ENCODE measurements at places on chromosomes 1 and 21.

- DNase-seq, result peak; percentile 25
These were observed 6.3 kb downstream of the ZBTB8B start for GRCh38 chr1:32470991-32471694.

DNA sequence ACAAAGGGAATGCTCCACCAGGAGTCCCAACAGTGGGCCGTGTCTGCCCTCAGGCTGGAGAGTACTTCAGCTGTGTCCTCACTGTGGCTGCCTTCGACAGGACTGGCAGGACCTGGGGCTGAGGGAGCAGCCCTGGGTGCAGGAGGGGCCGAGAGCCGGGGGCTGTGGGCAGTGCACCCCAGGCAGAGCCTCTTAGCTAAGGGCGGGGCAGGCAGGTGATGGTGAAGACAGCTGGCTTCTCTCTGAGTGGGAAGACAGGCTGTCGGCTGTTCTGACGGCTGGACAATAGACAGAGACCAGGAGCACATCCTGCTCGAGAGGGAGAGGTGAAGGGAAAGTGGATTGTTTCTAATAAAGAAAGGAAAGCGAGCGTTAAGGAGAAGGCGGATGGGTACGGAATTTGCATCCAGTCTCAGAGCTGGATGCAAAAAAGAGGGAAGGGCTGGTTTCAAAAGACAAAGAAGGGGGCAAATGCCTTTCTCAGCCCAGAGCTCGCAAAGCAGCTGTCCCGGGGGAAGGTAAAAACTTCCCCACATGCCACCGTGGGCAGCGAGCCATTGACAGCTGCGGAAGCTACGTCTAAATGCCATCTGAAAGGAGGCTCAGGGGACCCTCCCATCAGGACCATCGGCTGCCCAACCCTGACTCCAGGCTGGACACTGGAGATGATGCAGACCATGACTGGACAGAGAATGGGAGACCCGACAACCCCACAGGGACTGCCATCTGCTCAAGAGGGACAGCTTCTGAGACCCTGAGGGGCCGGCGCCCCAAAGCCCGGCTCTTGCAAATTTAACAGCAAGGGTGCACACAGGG is 92.0 kb downstream of the STUM start:
- no peak for DNase-seq

- DNase-seq, result no peak
These were observed 91.6 kb upstream of the UBE2U start for GRCh38 chr1:64111787-64112186.

DNA sequence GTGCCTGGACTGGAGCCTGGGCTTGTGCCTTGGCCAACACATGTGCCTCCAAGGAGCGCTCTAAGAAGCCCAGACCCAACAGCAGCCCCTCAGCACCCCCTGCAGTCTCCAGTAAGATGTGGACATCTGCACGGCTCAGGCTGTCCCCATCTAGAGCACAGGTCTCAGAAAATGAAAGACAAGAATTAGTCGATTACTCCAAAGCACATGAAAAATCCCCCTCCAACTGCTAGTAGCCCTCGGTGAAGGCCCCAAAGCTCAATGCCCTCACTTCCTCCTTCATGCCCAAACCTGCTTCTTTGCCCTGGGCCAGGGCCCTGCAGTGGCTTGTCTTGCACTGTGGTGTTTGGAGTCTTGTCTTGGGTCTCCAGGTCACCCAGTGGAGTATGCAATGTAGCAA is 21.9 kb upstream of the ERO1B start:
- DNase-seq, result no peak

- DNase-seq, result peak; percentile 24
These were observed 1.2 kb downstream of the SH2D5 start for GRCh38 chr1:20731057-20731991.

DNA sequence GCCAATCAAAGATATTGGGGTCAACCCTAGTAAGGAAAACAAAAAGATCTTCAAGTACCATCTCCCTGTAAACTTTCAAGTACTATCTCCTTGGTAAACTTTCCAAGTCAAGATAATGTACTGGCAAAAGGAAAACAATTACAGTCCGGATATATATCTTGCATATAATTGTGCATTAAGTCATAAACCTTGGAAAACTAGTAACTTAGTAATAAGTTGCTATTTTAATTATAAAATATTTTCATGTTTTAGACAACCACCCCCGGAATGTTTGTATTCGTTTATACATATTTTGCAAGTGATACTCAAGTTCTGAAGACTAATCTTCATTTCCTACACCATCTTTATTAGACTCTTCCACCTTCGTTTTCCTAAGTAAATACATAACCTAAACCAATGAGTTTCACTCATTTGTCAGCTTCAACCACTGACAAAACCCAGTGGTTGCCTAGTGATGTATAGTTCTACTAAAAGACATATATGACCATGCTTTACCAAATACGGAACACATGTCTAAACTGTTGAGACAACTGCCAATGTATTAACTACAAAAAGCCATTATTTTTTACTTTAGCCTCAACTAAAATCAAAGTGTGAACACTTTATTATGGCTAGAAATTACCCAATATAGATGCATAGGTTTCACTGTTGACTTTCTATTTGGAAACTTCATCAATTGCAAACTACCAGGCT is 1.7 kb downstream of the AKT3 start:
- no peak for DNase-seq

DNA sequence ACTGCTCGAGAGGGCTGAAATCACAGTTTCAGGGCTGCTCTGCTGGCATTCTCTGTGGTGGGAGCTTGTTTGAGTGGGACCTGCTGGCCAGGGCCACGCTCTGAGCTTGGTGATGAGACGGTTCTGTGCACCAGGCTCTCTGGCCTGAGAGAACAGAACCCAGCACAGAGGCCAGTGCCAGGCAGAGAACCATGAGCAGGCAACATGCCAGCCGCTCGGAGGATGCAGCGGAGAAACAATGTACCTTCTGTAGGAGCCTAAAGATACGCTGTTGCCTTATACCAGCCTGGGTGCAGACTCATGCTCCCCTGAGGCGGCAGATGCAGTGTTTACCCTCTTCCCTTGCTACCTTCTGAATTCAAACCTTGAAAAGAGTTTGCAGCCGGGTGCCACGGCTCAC is 10.0 kb downstream of the C2CD2 start:
- no peak for DNase-seq

DNA sequence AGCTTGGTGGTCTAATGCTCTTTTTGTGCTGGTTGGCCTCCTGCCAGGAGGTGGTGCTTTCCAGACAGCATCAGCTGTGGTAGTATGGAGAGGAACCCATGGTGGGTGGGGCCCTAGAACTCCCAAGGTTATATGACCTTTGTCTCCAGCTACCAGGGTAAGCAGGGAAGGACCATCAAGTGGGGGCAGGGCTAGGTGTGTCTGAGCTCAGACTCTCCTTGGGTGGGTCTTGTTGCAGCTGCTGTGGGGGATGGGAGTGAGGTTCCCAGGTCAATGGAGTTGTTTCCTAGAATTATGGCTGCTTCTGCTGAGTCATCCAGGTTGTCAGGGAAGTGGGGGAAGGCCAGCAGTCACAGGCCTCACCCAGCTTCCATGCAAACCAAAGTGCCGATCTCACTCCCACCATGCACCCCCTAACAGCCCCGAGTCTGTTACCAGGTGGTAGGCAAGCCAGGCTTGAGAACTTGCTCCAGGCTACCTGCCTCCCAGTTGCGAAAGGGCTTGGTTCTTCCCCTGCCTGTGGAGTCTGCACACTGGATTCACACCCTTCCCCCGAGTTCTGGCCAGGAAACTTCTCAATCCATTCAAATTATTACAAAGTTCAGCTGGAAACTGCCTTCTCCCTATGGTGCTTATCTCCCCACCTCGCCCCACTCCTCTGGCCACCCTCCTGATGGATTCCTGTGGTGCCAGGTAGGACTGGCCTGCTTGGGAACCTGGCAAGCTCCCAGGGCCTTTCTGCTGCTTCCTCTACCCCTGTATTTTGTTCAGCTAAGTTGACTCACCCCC is 37.8 kb downstream of the DRAM2 start:
- DNase-seq, result no peak

DNA sequence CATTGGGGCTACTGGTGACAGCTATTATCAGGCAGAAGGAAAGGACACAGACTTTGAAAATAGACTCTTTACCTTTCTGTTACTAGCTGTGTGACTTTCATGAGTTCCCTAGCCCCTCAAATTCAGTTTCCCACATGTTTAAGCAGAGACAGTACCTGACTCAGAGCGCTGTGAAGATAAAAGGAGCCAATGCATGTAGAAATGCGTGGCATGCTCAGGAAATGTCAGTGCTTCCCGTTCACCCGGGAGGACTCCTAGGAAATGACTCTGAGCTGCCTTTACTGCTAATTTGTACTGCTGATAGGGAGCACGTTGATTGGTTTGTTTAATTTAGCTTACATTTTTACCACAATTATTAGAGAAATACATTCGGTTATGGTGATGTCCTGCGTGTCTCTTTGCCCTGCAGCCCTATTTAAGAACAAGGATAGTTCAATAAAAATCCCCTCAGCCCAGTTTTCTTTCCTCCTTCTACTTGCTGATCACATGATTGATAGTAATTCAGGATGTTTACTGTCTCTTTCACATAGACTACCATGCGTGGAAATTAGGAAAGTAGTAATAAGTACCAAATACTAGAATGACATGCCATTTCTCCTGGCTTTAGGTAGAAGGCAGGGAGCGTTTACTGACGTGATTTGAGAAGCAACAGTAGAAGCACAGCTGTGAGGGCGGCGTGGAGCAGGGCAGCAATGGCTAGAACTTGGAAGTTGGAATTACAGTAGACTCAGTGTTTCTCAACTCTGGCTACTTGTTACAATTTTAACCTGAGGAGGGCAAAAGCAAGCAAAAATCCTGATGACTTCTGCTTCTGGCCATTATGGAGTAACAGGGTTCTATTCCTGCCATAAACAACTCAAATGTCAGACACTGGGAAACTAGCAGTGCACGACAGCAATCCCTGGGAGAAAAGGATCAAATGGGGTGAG is 15.9 kb downstream of the PDIK1L start:
- peak; percentile 38 for DNase-seq

- no peak for DNase-seq
These were observed 21.2 kb downstream of the HFM1 start for GRCh38 chr1:91383456-91383855.

GRCh38 chr1:14810595-14811361 is 212.3 kb downstream of the KAZN start:
- no peak for DNase-seq

- DNase-seq, result no peak
These were observed 139.8 kb downstream of the AK5 start for GRCh38 chr1:77421504-77422233.

Measured in suppressor macrophage treated with lipopolysaccharide for 1 hour (primary cell).